ENCODE measurements at places on chromosomes 11 and 22. TPM values are rescaled to one million over a fixed set of nuclear protein-coding genes. Genes with fewer than 3 reads are reported as not detected.

- peaks cover 5% of the 10 kb centered on the region for H3K4me1 ChIP-seq
- no peak overlapping the region for H3K4me3 ChIP-seq
- H3K27ac ChIP-seq: no peak overlapping the region
- no peaks in the 10 kb centered on the region for H3K27me3 ChIP-seq
- DNase-seq: no peak
Measured at GRCh38 chr22:26573026-26573662, 16.8 kb downstream of the TPST2 start.

- no peak overlapping the region for H3K27ac ChIP-seq
- no peak for DNase-seq
- no peak overlapping the region for H3K4me3 ChIP-seq
Measured at GRCh38 chr11:22194907-22195306, 2.0 kb downstream of the ANO5 start.

- no peak overlapping the region for H3K4me3 ChIP-seq
- DNase-seq: no peak
- peaks cover 11% of the 10 kb centered on the region for H3K27me3 ChIP-seq
- no peaks in the 10 kb centered on the region for H3K36me3 ChIP-seq
Measured at GRCh38 chr22:24500277-24500820, 5.2 kb downstream of the UPB1 start.

- no peaks in the 10 kb centered on the region for H3K27me3 ChIP-seq
- H3K4me1 ChIP-seq: no peaks in the 10 kb centered on the region
- peaks cover 15% of the 10 kb centered on the region for H3K36me3 ChIP-seq
- no peak overlapping the region for H3K27ac ChIP-seq
- DNase-seq: no peak
Measured at GRCh38 chr11:72712168-72712751, 38.0 kb upstream of the PDE2A start.

GRCh38 chr11:83720675-83721074 lies 434.5 kb upstream of the CCDC90B start:
- DNase-seq: no peak
- H3K36me3 ChIP-seq: no peaks in the 10 kb centered on the region
- no peaks in the 10 kb centered on the region for H3K27me3 ChIP-seq
- H3K4me1 ChIP-seq: peaks cover 10% of the 10 kb centered on the region
- no peak overlapping the region for H3K27ac ChIP-seq

Gene OR10D3
- not detected for total RNA-seq

All from H9 (cell line).